Stimulated activated memory B cell treated with anti-CD40 and anti-IgM and Interleukin-4, amounts not matched to agents 10 μg/mL and 1 μg/mL and 100 μg/mL, for 72 hours (primary cell): ENCODE measurements at places on chromosomes 1 and 21.
A peak's percentile ranks its signal among the peaks of the same experiment; 100 is the strongest.

DNA sequence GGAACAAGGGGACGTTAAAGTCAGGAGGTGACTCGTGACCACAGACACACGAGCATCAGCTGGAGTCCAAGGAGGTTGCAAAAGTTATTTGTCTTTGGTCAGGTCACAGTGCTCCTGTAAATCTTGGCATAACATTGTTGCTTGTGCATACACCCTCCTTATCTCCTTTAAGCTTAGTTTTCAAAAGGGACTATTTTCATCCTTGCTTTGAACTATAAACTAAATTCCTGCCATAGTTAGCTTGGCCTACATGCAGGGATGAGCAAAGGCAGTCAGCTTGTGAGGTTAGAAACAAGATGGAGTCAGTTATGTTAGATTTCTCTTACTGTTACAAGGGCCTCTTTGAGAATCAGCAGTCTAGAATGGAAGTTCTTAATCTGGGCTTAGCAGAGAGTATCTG is 28.0 kb upstream of the FASLG start:
- ATAC-seq = no peak

- ATAC-seq = no peak
Measured at GRCh38 chr1:226790545-226791181, 51.6 kb upstream of the ITPKB start.

DNA sequence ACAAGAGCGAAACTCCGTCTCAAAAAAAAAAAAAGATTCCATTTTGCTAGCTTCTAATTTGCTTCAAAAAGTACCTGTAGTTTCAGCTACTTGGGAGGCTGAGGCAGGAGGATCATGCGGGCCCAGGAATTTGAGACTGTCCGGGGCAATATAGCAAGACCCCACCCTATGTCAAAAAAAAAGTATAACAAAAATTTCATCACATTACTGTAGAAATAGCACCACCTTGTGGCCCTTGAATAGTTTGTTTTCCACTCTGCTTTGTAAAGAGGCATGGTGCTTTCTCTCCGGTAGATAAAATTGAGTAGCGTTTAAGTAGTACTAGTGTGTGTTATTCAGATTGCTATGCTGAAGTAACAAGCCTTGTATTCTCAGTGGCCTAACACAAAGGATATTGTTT is 18.2 kb upstream of the MSTO1 start:
- ATAC-seq = no peak

DNA sequence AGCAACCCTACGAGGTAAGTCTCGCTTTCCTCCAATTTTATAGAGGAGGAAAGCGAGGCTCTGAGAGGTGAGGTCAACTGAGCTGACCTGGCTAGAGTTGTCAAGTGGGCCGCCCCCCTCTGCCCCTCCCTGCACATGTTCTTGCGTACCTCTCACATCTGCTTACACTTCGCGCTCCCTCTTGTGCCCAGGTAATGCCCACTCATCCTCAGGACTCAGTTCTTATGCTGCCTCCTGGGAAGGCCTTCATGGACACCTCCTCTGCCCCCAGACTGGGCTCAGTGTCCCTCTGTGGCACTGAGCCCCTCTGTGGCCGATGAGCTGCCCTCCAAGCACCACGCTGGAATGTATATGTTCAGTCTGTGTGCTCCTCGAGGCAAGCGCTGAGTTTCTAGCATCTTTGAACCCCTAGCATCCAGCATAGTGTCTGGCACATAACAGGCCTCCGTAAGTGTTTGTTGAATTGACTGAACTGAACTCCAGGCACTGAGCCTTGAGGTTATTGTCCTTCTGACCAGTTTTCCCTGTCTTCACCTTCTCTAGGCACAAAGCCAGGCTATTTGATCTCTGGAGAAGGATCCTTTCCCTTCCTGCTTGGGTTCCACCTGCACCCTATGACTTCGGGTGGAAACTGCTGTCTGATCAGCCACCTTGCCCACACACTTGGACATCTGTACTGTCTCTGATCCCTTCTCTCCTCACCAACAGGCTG is 13.5 kb downstream of the MOV10 start:
- ATAC-seq = no peak

- peak; percentile 78 for ATAC-seq
Measured at GRCh38 chr1:89429062-89429461, 65.2 kb downstream of the GBP6 start.

GRCh38 chr21:36567216-36567885 is 87.4 kb upstream of the CLDN14 start:
- ATAC-seq = no peak

DNA sequence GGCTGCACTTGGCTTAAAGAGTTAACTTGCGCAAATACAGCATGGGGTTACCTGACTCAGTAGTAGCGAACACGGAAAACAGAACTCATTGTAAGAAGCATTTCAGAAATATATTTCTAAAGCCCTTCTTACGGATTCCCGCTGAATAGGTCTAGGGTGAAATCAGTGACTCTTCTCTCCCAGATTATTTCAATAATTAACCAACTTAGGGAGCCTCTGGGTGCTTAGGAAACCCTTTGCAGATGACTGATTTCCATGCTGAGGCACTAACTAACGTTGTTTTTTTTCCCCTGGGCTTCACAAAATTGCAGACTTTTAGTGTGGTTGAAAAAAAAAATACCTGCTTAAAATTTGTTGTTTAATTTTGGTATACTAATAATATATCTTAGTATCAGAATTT is 40.3 kb downstream of the BTG3 start:
- no peak for ATAC-seq

DNA sequence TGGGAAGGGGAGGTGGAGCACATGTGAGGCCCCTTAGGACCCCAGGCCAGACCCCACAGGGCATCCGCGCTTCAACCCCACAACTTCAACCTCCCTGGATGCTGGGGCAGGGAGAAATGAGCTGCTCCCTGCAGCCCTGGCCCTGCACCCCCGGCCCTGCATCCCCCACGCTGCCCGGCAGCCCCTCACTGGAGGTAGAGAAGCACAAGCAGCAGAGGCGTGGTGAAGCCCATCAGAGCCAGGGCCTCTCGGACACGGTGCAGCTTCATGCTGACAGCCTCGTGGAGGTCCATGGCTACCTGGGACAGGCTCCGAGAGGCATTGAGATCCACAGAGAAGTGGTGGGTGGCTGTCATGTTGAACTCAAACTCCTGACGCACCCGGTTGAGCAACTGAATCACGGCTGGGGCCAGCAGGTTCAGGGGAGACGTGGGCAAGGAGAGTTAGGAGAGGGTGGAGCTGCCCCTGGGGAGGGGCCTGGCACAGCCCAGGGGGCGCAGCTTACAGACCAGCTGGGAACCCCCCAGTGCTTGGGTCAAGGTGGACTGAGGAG is 3.3 kb downstream of the DCST2 start:
- ATAC-seq = no peak

DNA sequence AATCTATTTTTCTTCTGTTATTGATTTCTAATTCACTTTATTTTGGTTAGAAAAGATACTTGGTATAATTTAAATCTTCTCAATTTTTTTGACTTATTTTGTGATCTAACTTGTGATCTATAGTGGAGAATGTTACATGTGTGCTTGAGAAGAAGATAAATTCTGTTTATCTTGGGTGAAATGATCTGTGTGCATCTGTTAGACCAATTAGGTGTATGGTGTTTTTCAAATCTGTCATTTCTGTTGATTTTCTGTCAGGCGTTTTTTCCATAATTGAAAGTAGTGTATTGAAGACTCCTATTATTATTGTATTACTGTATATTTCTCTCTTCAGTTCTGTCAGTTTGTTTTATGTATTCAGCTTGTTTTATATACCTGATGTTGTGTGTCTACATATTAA is 1668.3 kb downstream of the PLA2G4A start:
- no peak for ATAC-seq

DNA sequence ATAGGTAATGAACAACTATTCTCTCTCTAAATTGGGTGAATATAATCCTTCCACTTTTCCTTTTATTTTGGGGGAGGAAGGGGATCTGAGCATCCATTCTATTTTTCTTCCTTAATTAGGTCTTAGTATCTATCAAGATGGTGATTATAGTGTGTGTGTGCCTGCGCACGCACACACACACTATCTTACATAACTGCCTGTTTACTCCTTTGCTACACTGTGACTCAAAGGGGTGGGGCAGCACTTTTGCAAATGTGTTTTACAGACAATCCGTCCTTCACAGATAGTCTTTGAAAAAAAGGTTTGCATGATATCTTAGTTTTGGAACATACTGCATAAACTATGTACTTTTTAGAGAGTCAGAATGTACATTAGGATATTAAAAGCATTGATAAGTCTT is 191.5 kb downstream of the SDCCAG8 start:
- ATAC-seq = no peak

GRCh38 chr1:107786203-107786845 is 178.7 kb downstream of the VAV3 start:
- ATAC-seq = peak; percentile 42

- no peak for ATAC-seq
Measured at GRCh38 chr1:92487078-92487605, 417 bp upstream of the GFI1 start.

- ATAC-seq = no peak
Measured at GRCh38 chr21:44704636-44705001, 6.8 kb downstream of the TSPEAR start.

DNA sequence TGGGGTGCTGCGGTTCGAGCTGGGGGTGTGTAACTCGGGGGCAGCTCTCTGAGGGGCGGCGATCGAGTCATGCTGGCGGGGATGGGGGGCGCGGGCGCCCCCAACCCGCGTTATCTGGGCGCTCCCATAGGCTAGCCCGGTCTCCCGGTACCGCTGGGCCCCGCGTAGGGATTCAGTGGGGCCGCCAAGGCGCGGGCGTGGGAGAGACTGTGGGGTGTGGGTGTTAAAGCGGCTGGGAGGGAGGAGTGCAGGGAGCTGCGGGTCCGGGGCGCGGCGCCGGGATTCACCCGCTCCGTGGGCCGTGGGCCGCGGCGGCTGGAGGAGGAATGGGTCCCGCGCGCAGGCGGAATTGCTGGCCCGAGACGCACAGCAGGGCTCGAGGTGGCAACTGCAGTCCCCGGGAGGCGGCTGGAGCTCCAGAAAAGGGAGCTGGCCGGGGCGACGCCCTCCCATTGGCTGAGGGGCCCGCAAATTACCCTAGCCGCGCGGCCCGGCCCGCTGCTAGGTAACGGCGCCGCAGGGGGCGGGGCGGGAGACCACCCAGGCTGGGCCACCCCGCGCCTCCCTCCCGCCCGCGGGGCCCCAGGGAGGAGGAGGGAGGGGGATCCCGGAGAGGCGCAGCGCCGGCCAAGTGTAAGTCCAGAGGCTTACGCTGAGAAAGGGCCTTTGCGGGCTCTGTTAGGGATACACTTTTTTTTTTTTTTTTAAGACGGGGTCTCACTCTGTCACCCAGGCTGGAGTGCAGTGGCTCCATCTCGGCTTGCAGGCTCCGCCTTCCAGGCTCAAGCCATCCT is at the start of gene PTCH2:
Gene PTCH2, minus strand, starts transcription at position 392 of the 794 bp plus-strand sequence. Its CDS starts 321 bp downstream, at position 71.
- ATAC-seq = peak; percentile 64

DNA sequence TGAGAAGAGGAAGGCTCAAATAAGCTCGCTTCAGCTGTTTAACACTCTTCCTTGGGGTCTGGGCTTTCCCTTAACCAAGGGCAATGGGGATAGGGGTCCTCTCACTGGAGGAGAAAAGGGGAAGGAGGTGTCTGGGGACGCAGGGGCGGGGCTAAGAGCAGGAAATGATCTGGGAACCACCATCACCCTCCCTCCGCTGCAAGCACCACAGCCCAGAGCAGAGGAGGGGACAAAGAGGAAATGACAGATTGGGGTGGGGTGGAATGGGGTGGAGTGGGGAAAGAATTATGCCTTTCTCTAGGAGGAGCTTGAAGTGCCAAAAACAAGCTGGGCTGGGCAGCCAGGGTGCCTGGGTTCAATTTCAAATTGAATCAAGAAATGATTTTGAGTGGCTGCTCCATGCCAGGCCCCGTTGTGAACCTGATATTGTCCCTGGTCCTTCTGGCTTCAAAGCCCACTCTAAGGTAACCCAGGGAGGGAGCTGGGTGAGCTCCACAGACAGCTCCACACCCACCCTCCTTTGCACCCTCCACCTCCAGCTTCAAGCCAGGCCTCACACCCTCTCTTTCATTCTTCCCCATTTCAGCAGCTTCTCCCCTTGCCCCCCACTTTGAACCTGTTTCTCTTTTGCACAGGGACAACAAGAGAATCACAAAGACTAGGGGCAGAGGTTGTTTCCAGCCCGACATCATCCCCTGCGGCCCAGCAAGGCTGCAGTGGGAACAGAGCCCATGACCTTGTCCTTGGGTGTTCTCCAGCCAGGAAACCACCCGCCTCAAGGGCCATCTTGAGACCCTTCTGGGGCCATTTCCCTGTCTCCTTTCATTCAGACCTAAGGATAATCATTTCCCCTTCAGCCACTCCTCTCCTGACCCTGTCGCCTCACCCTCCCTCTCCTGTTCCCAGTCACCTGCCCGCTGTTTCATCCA is 1.1 kb downstream of the ARHGAP30 start:
- peak; percentile 84 for ATAC-seq

DNA sequence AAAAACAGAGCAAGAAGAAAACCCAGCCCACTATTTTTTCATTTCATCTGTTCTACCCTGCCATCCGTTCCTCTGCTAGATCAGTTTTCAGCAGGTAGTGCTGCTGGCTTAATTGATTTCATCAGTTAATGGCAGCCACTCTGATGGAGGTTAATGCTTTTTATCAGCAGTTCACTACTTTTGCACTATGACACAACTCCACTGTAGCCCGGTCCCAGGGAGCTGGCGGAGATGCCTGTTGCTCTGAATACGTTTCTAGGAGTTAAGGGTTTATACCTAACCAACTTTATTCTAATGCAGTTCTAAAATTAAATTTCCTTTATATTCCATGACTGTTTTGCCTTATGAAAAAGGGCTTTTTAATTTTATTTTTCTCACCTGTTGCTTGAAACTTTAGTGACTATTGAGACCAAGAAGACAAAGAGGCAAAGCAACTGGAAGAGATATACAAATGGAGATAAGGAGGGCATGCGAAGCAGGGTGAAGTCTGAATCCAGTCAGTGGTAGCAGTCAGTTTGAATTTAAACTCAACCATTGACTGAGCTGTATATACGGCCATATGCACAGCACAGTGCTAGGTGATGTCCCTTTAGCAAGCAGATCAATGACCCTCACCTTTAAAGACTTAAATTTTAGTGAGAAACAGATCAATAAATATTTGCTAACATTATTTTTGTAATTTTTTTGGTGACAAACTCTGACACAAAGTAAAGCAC is 477.9 kb downstream of the LMO4 start:
- ATAC-seq = no peak

DNA sequence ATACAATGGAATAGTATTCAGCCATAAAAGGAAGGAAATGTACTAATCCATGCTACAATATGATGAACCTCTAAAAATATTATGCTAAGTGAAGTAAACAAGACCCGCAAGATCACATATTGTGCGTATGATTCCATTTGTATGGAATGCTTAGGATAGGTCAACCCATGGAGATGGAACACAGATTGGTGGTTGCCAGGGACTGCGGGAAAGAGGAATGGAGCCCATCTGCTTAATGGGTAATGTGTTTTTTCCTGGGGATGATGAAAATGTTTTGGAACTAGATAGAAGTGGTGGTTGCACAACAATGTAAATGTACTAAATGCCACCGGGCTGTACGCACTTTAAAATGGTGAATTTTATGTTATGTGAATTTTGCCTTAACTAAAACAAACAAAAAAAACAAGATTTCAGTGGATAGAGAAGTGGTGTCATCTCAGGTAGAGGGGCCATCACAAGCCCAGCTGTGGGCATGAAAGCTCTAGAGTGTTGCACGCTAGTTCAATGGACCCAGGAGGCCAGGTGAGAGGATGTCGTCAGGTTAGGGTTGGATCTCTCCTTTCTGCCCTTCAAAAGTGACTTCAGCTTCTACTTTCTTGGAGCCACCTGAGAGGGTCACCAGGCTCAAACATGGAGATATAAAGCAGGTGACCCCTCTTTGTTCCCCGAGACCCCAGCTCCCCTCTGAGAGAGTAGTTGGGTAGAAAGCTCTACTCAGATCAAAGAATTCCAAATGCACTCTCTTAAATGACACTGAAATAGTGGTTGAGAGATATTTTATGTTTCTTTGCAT is 2.5 kb downstream of the C1orf115 start:
- ATAC-seq = no peak

GRCh38 chr1:78501203-78501602 is 10.4 kb downstream of the PTGFR start:
- no peak for ATAC-seq
